Breast epithelium (tissue), 4 donors: ENCODE measurements at places on chromosomes 12 and 14. TPM values are rescaled to one million over a fixed set of nuclear protein-coding genes. Genes with fewer than 3 reads are reported as not detected.

Gene TBK1
- 27.7 TPM for total RNA-seq

Gene RNASE2
- total RNA-seq, result 2.0 TPM

Gene KRT86
- total RNA-seq, result not detected

Gene MYO1A
- 2.2 TPM for total RNA-seq

Gene OVCH1
- total RNA-seq, result 0.33 TPM

Gene IPO4
- total RNA-seq, result 17.0 TPM

Gene TPPP2
- total RNA-seq, result 0.15 TPM

Gene CNTN1
- total RNA-seq, result 1.1 TPM

Gene TMEM30B
- total RNA-seq, result 20.0 TPM

Gene RNF34
- 32.4 TPM for total RNA-seq

Gene PRB2
- not detected for total RNA-seq

Gene LRP1-AS
- not detected for total RNA-seq

Gene CEBPE
- not detected for total RNA-seq

Gene NXPH4
- total RNA-seq, result not detected

Gene KRT72
- total RNA-seq, result not detected

Gene P2RX2
- not detected for total RNA-seq

Gene FAM181A
- total RNA-seq, result not detected

Gene GPR84
- not detected for total RNA-seq

Gene DIP2B
- 33.4 TPM for total RNA-seq

Gene KCNC2
- total RNA-seq, result not detected

Gene MIPOL1
- 48.8 TPM for total RNA-seq

Gene B4GALNT1
- total RNA-seq, result 2.6 TPM

Gene TGM1
- 1.6 TPM for total RNA-seq

Gene NPFF
- total RNA-seq, result 0.98 TPM

Gene CD27
- 2.6 TPM for total RNA-seq

Gene DTX3
- 25.9 TPM for total RNA-seq

Gene P2RX7
- 3.9 TPM for total RNA-seq

Gene CFL2
- 34.4 TPM for total RNA-seq

Gene KERA
- not detected for total RNA-seq

Gene ADGRD1
- total RNA-seq, result 11.6 TPM

Gene MYL6B
- 52.8 TPM for total RNA-seq

Gene CACNA2D4
- 3.2 TPM for total RNA-seq
